ENCODE measurements at places on chromosomes 3 and 15. TPM values are rescaled to one million over a fixed set of nuclear protein-coding genes. Genes with fewer than 3 reads are reported as not detected.

Gene GHSR
- not detected for total RNA-seq

Gene CFAP20DC
- total RNA-seq: 4.5 TPM

Gene SRGAP3
- total RNA-seq: 0.36 TPM

Gene GPR176
- 108 TPM for total RNA-seq

Gene EPHB1
- total RNA-seq: 0.16 TPM

Gene SPRED1
- 35.5 TPM for total RNA-seq

Gene AGTR1
- total RNA-seq: 3.1 TPM

Gene STRIT1
- total RNA-seq: not detected

Gene CCR1
- total RNA-seq: not detected

Gene CCDC54
- not detected for total RNA-seq

Gene CD86
- not detected for total RNA-seq

Gene PIK3R4
- total RNA-seq: 22.4 TPM

Gene CMTM8
- 1.8 TPM for total RNA-seq

Gene GOLGA8O
- total RNA-seq: 0.18 TPM

Gene VIPR1
- 8.5 TPM for total RNA-seq

Gene C3orf85
- total RNA-seq: not detected

Gene SLC33A1
- total RNA-seq: 36.1 TPM

Gene C3orf22
- not detected for total RNA-seq

Gene HRH1
- 8.6 TPM for total RNA-seq

Gene SH3GL3
- not detected for total RNA-seq

Gene SCAANT1
- total RNA-seq: not detected

Gene PYGO1
- 3.8 TPM for total RNA-seq

Gene CKMT1B
- not detected for total RNA-seq

Gene IQCB1
- 21.9 TPM for total RNA-seq

Gene CNTN4
- total RNA-seq: not detected

Gene SEMA5B
- total RNA-seq: not detected

Gene SLC24A1
- total RNA-seq: 4.9 TPM

Gene ANKRD63
- not detected for total RNA-seq

Gene ZKSCAN7
- 5.8 TPM for total RNA-seq

Gene CSPG5
- not detected for total RNA-seq

Gene CFAP92
- total RNA-seq: not detected

Gene SEC22A
- 31.8 TPM for total RNA-seq

Gene CYP1A1
- 2.1 TPM for total RNA-seq

Gene RUBCN
- total RNA-seq: 8.7 TPM

Gene SERINC4
- total RNA-seq: not detected

Gene PROS1
- 212 TPM for total RNA-seq

Gene FILIP1L
- 18.1 TPM for total RNA-seq

Gene TMEM212
- not detected for total RNA-seq

Gene DCP1A
- total RNA-seq: 12.0 TPM

Gene DENND6A
- 22.7 TPM for total RNA-seq

Gene TGM5
- not detected for total RNA-seq

Gene PLSCR1
- total RNA-seq: 257 TPM

Gene CADM2
- total RNA-seq: not detected

Gene SKOR1
- not detected for total RNA-seq

Gene SLC51B
- not detected for total RNA-seq

Gene DRD3
- not detected for total RNA-seq

Gene TMEM41A
- total RNA-seq: 10.7 TPM

Gene AMOTL2
- total RNA-seq: 193 TPM

Gene TEX55
- total RNA-seq: not detected

Gene RTP3
- total RNA-seq: not detected

Gene DAZL
- not detected for total RNA-seq

Gene LRRIQ4
- total RNA-seq: not detected

Gene UBAP1L
- 0.16 TPM for total RNA-seq

Gene TWF2
- 113 TPM for total RNA-seq

Gene GOLGA8H
- not detected for total RNA-seq

Gene RARRES1
- total RNA-seq: 13.9 TPM

Gene SPTBN5
- 0.16 TPM for total RNA-seq
